Body of pancreas (tissue), 4 donors: ENCODE measurements at places on chromosomes 5 and 9. TPM values are rescaled to one million over a fixed set of nuclear protein-coding genes. Genes with fewer than 3 reads are reported as not detected.

GRCh38 chr9:88303721-88304451 is 84.4 kb upstream of the SPIN1 start:
- no peak for DNase-seq

- no peak for DNase-seq
Measured at GRCh38 chr9:132586830-132587591, 4.6 kb downstream of the BARHL1 start.

DNA sequence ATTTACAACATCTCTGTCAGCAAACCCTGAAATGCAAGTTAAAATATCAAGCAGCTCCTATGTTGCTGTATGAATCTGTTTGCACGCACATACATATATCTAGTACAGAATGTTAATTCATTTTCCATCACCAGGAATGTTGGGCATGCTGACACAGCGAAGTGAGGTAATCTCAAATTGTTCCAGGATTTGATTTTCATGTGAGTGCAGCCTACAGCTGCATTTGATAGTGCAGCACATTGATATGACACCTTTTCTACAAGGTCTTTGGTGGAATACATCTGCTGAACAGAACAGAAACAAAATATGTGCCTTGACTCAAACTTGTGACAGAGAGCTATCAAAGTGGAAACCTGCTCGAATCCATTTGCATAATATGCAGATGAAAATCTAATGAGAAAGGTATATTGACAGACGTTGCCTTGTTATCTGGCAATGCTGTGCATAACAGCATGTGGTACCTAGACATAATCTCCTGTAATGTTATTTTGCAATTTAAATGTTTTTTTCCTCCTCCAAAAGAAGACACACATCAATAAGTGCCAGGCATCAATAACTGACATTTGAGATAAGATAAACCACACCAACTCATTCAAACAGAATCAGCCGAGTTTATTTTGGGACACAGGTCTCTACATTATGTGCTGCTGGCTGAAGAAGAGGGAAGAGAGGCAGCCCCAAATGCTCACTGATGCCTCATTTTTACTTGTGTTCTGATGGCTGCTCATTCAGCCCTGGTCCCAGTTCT is 512.2 kb downstream of the ZNF608 start:
- no peak for DNase-seq

DNA sequence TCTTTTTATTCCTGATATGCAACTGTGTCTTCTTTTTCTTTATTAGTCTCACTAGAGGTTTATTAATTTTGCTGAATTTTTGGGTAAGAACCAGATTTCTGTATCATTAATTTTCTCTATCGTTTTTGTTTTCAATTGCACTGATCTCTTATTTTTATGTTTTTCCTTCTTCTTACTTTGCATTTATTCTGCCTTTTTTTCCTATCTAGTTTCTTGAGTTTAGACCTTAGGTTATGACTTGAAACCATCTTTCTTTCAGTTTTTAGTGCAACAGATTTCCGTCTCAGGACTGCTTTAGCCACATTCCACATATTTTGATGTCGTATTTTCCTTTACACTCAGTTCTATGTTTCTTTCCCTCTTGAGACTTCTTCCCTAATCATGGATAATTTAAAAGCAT is 56.6 kb downstream of the IARS1 start:
- DNase-seq, result no peak

- no peak for DNase-seq
Measured at GRCh38 chr9:93467462-93467861, 14.1 kb upstream of the FAM120AOS start.

DNA sequence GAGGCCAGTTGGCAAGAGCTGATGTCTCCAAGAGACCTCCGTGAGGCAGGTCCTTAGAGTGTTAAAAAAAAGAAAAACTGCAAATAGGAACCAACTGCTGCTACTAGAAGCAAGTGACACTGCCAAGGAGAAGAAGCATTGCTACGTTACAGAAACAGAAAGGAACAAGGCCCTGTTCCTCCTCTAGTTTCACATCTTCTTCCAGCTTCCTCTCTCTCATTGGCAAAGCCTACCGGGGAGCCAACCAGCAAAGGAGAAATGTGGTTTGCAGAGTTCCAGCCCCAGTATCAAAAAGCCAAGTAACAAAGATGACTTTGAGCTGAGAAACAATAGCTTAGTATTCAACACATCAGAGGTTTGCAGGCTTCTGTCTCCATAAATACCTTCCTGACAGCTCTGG is 145.9 kb downstream of the PRELID2 start:
- no peak for DNase-seq

- DNase-seq, result no peak
Measured at GRCh38 chr5:65055938-65056337, 287.2 kb downstream of the CWC27 start.

DNA sequence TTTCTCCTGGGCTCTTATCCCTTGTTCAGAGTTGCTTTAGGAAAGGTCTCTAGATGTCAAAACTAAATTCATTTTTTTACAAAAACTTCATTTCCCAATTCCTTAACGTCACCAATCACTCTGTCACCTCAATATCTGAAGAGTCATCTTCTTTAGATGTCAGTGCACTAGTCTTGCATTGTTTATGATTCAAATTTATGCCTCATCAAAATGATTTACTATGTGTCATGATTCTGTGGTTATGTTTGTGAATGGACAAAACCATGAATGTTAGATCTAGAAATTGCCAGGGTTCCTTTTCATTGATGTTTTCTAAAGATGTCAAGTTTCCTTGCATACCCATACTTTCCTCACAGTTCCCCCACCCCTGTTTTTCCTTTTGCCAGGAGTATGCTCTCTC is 21.5 kb downstream of the CWC27 start:
- DNase-seq, result no peak

GRCh38 chr5:153400931-153401330 is 89.5 kb upstream of the GRIA1 start:
- DNase-seq, result no peak

GRCh38 chr9:5846501-5846921 is 13.6 kb upstream of the ERMP1 start:
- no peak for DNase-seq

- DNase-seq, result no peak
Measured at GRCh38 chr9:101848485-101848919, 110.1 kb upstream of the GRIN3A start.

DNA sequence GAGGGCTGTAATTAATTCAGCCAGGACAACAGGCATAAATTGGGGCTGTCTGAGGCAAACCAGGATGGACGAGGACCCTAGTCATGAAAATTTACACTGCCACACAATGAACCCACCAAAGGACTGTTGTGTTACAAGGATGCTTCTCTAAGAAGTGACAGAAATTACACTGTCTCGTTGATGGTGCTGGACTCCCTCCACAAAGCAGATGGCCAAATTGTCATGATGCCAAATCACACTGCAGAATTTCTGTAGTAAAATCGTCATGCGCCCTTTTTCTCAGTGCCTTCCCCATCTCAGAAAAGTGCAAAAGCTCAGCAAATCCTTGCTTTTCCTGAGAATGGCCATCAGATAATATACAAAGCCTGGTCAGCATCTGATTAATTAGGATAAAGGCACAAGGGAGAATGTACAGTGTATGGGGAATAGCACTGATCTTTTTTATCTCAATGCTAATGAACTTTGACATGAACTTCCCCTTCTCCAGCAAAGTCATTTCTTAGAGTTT is 545.8 kb downstream of the CSNK1G3 start:
- DNase-seq, result no peak

- DNase-seq, result no peak
Measured at GRCh38 chr9:81538890-81539289, 150.5 kb downstream of the TLE1 start.

DNA sequence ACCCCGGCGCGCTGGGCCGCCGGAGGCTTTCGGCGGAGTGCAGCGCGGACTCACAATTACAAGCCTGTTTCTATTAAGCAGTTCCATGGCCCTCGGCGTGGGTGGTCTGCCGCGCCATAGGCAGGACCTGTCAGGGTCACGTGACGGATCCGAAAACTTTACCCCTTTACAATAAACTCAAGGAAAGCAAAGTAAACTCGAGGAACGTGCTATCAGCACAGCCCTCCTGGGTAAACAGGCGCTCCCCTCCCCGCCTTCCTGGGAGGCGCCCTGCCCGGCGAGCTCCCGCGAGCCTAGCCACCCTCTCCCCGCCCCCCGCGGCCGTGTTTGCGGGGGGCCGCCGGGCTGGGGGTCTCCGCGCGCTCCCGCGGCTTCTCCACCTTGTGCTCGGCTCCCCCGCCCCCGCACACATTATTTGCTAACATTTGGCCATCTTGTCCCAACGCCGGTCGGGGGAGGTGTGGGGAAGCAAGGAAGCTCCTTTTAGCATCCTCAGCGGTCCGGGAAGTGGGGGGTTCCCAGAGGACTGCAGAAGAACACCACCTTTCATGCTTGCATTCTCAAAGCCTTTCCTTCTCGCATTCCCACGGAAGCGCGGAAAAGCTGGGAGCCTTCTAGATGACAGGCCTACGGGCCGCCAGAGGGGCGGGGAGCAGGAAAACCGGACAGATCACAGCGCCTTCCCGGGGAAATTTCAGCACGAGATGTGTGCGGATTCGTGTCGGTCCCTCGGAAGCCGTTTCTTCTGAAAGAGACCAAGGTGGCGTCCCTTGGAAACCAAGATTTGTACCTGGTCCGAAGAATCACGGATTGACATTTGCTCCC is at the start of gene PTCH1:
Gene PTCH1, minus strand, starts transcription at position 238 of the 825 bp plus-strand sequence.
- DNase-seq, result peak; percentile 47

DNA sequence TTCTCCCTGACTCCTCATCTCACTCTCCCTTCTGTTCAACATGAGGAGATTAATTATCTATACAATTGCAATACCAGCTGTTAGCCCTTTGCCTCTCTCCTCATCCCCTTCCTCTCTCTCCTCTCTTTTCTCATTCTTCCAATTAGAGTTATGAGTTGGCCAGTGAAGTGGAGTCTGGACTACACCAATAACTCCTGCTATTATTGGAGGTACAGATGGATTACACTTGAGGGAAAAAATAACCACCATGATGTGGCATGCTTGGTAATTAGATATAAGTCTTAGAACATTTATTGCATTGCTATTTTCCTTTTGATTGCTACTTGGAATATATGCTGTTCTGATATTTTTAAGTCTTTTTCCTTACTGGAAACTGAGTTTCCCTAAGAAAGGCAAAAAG is 159.2 kb downstream of the FRMD3 start:
- DNase-seq, result no peak

- DNase-seq, result no peak
Measured at GRCh38 chr5:150272531-150272930, 17.0 kb downstream of the CAMK2A start.

GRCh38 chr5:142902186-142902965 is 132.2 kb downstream of the ARHGAP26 start:
- DNase-seq, result no peak

DNA sequence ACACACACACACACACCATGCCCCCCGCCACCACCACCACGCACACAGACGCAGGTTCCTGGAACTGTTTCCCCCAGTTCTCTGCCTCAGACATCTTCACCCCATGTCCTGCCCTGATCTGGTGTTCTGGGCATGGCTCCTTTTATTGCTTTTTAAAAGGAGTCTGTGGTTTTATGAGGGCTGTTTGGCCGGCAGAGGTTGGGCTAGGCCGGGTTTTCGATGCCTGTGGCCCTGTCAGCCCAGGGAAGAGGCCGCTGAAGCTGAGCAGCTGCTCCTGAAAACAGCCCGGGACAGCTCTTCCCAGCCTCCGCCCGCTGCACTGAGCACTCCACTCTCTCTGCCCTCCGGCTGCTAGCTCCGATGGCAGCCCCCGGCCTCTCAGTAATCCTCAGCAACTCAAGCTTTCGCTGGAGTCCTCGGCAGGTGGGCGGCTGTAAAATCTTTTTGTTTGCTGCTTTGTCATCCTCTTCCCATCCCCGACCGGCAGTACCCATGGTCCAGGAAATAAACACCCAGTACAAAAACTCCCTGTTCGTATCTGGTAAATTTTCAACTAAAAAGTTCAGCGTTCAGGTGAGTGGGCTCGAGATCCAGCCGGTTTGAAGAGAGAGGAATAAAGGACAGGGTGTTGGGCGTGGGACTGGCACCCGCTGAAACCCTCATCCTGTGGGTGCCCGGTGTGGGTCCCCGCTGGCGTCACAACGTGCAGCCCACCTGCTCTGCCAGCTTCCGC is 103.0 kb upstream of the ERCC6L2 start:
- peak; percentile 42 for DNase-seq

- DNase-seq, result no peak
Measured at GRCh38 chr9:84129529-84129928, 148.9 kb downstream of the RMI1 start.

GRCh38 chr5:165457859-165458481 is 1952.6 kb downstream of the MAT2B start:
- DNase-seq, result peak; percentile 43

GRCh38 chr5:132692632-132692967 is 18.8 kb downstream of the IL4 start:
- DNase-seq, result no peak

- DNase-seq, result no peak
Measured at GRCh38 chr5:75482482-75482881, 28.9 kb downstream of the CERT1 start.

- no peak for DNase-seq
Measured at GRCh38 chr9:123373946-123374345, 17.9 kb downstream of the CRB2 start.

- no peak for DNase-seq
Measured at GRCh38 chr5:133450286-133450685, 162.1 kb downstream of the FSTL4 start.

DNA sequence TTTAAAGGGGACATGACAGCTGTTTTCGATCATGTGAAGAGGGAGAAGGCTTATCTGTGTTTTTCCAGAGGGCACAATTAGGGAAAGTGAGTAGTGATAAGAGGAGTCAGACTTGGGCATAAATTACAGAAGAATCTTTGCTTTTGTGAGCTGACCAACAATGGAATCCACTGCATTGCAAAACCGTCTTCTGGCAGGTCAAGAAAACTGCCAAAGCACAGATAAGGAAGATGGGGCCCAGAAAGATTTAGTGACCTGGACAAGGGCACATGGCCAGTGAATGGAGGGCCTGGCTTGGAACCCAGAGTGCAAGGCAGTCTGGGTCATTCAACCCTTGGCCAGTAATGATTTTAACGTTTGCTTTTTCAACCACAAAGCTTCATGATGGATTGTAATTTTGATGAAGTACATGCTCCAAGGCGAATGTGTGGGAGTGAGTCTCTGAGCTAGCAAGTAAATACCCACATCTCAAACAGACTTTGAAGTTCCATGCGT is 153.2 kb upstream of the MAST4 start:
- no peak for DNase-seq

- no peak for DNase-seq
Measured at GRCh38 chr9:94076557-94076956, 7.7 kb upstream of the PTPDC1 start.

GRCh38 chr9:118269623-118270022 is 565.4 kb downstream of the TLR4 start:
- DNase-seq, result no peak

UQCRQ gene
- total RNA-seq, result 55.3 TPM

EQTN gene
- total RNA-seq, result not detected

ANKRD34B gene
- total RNA-seq, result not detected

ORM2 gene
- total RNA-seq, result not detected

PCDHA9 gene
- total RNA-seq, result 1.3 TPM

PKD2L2 gene
- not detected for total RNA-seq

ZDHHC21 gene
- total RNA-seq, result 67.6 TPM

TLE4 gene
- total RNA-seq, result 54.7 TPM

PCDHGA10 gene
- 5.4 TPM for total RNA-seq

TNFSF8 gene
- total RNA-seq, result 1.0 TPM

HABP4 gene
- total RNA-seq, result 12.2 TPM

SOHLH1 gene
- not detected for total RNA-seq

RLN2 gene
- not detected for total RNA-seq

KIF12 gene
- 135 TPM for total RNA-seq

OTP gene
- total RNA-seq, result not detected

ZDHHC11 gene
- 10.9 TPM for total RNA-seq

LCN12 gene
- 4.9 TPM for total RNA-seq

IL33 gene
- 4.0 TPM for total RNA-seq

GOLGA2 gene
- total RNA-seq, result 138 TPM
